ENCODE measurements at places on chromosomes 12 and 14.

DNA sequence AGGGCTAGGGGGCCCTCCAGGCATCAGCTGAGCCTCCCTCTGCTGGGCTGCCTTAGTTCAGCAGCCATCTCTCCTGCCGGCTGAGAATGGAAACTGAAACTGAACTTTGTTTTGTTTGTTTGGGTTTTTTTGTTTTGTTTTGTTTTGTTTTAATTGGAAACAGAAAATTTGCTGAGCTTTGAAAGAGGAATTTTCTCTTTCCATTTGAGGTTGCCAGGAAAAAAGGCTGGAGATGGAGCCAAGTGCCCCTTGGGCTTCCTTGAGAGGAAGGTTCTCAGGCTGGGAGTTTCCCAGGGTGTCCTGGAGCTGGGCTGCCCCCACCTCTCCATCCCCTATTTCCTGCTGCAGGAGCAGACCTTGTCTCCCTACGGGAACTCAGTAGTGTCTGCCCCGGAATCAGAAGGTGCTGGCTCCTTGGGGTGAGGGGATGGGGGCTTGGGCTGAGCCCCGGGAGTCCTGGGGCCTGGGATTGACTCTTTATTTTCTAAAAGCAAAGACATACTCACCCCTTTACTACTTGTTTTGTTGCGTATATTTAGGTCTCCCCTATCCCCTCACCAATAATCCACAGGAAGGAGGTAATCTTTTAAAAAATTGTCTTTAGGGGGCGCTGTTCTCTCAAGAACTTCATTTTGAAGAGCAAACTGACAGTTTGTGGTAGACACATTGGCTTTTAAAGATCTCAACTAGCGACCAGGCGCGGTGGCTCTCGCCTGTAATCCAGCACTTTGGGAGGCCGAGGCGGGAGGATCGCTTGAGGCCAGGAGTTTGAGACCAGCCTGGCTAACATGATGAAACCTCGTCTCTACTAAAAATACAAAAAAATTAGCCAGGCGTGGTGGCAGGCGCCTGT is 21.3 kb upstream of the OASL start:
- no peak for DNase-seq

DNA sequence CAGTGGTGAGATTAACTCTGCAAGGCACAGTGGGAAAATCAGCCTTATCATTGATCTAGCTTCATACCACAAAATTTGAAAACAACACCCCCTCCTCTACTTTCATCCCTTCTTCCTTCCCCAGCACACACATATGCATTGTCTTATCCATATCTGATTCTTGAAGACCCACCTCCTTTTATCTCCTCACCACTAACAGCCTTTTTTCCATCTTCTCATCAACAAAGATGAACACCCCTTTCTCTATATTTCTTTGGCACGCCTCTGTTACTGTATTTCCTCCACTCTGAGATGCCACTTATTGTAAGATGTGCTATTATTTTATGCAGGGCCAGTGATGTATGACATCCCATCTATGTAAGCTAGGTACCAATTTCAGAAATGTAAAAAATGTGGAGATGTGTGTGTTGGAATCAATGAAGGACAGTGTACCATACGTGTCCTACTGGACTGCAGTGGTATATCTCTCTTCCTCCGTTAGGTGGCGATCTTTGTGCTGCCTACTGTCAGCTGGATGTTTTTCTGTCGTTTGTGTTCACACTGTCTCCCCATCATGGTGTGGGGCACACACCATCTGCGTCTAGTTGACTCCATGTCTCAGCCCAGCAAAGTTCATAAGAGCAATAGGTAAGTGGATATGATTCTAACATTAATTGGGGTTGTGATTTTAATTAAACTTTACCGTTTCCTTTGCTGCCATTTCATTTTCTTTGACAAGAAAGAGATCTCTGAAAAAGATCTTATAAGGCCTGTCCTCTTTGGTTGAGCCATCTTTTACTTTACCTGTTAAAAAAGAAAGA is 24.0 kb downstream of the CCDC38 start:
- no peak for DNase-seq

GRCh38 chr12:102992720-102993119 is 35.2 kb downstream of the ASCL1 start:
- no peak for DNase-seq

- DNase-seq = no peak
Observed at GRCh38 chr12:4987076-4988046, 56.3 kb upstream of the KCNA5 start.

DNA sequence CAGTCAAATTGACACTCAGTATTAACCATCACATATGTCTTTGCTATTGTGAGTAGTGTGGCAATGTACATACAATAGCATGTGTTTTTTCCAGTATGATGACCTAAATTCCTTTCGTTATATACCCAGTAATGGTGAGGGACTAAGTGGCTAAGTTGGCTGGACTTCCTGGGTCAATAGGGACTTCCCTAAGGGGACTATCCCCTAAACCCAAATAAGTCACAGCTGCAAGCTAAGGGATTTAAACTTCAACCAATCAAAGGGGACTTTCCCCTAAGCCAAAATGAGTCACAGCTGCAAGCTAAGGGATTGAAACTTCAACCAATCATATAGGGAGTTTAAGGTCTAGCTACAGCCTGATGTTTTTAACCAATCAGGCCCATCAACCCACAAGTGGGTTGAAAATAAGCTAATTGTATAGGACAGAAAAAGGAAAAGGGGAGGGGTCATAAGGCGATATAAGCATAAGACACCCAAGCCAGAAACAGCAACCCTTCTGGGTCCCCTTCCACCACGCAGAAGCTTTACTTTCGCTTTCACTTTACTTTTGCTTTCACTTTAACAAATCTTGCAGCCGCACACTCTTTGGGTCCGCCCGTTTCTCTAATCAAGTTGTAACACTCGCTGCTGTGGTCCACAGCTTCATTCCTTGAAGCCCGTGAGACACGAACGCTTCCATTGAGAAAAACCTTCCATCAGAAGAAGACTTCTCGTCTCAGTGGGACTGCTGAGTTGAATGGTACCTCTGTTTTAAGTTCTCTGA is 404.4 kb downstream of the FLRT2 start:
- DNase-seq = peak; percentile 11

- no peak for DNase-seq
Observed at GRCh38 chr12:98699586-98699985, 54.5 kb downstream of the APAF1 start.

DNA sequence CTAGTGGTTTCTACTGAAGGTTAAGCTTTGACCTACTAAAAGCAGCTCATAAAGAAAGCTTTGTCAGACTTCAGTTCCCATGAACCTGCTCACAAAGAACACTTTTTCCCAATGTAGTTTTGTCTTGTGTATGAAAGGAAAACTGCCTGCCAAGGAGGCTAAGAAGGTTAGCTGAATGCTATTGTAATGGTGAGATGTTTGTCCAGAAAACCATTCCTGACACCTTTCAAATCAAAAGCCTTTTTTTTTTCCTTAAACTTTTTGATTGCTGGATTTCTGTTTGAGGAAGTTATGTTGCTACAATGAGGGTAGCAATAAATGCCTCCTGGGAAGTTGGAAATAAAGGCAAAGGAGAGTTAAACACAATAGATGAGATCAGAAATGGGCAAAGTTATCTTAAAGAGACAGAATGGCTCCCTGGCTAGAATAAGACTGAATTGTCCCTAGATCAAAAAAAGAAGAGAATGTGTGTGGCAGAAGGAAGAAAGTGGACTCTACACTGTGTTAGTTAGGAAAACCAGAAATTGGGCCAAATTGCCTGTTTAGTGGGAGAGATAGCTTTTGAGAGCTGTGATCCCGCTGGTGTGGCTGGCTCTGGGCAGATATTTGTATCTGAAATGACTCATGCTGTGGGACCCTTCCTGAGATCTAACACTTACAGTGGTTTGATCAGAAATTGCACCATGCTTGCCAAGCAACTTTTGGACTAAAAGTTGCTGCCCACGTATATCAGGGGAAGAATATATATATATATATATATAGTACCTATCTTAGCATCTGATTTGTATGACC is 27.5 kb downstream of the TECPR2 start:
- no peak for DNase-seq

GRCh38 chr12:109617491-109617890 is 43.9 kb downstream of the MVK start:
- no peak for DNase-seq

GRCh38 chr12:116735951-116736599 is 1.8 kb downstream of the SPRING1 start:
- no peak for DNase-seq

GRCh38 chr14:22794551-22794951 is 20.7 kb downstream of the SLC7A7 start:
- no peak for DNase-seq
